ENCODE measurements at places on chromosomes 11 and 22.
A peak's percentile ranks its signal among the peaks of the same experiment; 100 is the strongest.

GRCh38 chr11:112881461-112881860, 79.8 kb upstream of the NCAM1 start:
- DNase-seq: no peak

DNA sequence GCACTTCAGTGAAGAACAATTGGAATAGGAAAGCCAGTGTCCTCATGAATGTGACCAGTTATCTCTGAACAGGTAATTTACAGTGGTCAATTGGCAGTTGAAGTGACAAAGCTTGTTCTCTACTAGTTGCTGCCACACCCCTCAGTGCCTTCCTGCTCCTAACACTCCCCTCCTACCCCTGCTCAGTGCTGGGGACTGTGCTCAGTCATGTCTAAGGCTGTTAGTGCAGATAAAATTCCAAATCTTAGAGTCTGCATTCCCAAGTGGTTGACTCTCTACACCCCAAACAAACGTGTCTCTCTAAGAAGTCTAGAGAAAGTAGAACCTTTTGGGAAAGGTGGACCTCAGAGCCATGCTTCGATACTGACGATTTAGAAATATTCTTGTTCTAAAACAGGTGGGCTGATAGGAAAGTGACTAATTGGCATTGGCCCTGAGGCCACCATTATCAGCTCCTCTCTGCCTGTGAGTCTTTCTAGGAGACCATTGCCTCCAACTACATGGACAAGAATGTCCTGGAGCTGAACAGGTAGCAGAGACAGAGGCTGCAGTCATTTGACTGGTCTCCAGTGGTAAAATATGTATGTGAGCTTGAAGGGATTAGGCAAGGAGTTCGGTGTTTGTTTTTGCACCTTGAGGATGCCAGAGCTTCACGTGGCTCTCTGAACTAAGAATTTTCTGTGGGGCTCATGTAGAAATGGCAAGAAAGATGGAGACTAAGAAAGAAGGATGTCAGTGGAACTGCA, 22.1 kb upstream of the NNMT start:
- no peak for DNase-seq

- no peak for DNase-seq
Measured at GRCh38 chr11:66237867-66238266, 30.6 kb upstream of the RAB1B start.

GRCh38 chr11:8838248-8838647, 72.7 kb upstream of the AKIP1 start:
- no peak for DNase-seq

GRCh38 chr22:46851941-46852340, 89.5 kb downstream of the TBC1D22A start:
- no peak for DNase-seq

- no peak for DNase-seq
Measured at GRCh38 chr11:7872890-7873289, 58.2 kb downstream of the OR10A6 start.

DNA sequence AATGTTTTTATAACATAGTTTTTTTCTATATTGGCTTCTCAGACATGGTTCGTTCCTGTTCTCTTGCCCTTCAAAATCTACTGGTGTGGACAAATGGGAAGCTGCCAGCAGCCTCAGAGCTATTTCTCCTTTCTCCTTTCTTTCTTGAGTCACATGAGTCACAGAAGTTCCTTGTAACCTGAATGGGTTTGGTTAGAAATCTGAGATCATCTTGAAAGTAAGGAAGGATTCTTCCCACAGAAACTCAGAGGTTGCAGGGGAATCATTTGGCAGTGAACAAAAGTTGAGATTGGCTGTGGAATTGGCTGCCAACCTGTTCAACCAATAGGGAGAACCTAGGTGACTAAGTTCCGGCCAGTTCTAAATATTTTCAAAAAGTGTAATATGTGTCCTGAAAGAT, 12.5 kb downstream of the PLET1 start:
- DNase-seq: no peak

DNA sequence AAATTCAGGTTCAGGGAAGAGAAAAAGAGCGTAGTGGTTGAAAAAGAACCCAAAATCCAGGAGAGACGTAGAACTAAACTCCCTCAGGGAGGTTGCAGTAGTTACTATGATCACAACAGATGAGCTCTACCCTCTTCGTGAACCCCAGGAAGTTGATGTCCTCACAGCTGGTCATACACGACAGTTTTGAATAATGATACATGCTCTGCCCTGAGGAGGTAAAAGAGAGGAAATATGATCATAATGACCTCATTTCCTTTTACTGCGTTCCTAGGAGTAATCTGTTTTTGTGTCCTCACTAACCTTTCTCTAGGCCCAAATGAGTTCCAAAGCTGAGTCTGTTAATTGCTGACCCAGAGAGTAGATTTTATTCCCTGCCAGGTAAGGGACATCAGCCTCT, 1.3 kb downstream of the PATE2 start:
- no peak for DNase-seq

DNA sequence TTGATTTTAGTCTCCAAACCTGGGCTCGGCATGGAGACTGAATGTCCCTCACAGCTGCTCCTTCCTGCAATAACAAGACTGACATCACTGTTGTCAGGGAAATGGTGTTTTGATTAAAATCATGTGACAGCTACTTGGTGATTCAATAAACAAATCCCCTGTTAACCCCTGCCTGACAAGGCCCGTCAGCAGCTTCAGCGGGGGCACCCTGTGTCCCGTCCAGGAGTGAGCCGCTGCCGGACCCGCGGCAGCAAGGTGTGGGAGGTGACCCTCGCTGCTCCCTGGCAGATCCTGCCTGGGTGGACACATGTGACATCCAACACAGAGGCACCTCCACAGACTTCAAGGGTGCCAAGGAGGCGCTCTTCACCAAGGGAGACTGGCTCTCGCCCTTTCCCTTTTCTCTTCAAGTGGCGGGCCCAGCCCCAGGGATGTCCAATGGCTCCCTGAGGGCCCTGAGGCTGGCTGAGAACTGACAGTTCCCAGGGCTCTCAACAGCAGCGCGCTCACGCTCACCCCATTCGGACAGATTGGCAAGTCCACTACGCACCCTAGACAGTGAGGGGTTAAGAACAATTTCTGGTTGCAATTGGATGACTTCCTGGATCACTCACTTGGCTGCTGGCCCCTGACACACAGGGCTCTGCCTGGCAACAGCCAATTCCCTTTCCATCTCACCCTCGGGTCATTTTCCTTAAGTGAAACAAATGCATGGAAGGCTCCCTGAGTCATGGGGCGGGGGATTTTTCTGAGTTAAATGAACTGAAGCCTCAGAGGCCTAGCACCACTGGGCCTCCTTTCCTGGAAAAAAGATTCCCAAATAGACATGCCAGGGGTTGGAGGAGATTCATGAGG, 30.7 kb downstream of the PPP2R1B start:
- no peak for DNase-seq

DNA sequence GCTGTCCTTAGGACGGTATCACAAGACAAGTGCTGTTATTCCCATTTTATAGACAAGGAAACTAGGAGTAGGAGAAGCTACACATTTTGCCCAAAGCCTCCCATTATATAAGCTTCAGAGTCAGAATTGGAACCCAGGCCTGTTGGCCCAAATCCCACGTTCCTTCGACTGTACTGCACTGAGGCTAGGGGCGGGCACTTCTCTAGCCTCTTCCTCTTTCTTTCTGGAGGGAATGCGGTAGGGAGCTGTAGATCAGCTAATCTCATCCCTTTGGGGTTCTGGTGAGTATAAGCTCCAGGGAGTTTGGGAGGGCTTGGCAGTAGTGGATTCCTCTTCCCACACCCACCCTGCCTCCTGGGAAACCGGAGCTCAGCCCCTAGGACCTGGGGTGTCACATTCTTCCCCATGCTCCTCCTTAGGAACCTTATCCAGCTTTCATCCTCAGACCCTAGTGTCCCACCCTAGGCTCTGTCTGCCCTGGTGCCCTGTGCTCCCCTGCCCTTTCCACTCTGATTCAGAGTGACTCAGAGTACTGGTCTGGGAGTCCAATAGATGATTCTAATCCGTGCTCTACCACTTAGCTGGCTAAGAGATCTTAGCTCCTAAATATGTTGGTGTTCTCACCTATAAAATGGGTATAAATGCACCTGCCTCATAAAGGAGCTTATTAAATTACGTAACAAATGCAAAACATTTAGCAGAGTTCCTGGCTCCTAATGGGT, 29.3 kb downstream of the PHLDB1 start:
- DNase-seq: no peak

DNA sequence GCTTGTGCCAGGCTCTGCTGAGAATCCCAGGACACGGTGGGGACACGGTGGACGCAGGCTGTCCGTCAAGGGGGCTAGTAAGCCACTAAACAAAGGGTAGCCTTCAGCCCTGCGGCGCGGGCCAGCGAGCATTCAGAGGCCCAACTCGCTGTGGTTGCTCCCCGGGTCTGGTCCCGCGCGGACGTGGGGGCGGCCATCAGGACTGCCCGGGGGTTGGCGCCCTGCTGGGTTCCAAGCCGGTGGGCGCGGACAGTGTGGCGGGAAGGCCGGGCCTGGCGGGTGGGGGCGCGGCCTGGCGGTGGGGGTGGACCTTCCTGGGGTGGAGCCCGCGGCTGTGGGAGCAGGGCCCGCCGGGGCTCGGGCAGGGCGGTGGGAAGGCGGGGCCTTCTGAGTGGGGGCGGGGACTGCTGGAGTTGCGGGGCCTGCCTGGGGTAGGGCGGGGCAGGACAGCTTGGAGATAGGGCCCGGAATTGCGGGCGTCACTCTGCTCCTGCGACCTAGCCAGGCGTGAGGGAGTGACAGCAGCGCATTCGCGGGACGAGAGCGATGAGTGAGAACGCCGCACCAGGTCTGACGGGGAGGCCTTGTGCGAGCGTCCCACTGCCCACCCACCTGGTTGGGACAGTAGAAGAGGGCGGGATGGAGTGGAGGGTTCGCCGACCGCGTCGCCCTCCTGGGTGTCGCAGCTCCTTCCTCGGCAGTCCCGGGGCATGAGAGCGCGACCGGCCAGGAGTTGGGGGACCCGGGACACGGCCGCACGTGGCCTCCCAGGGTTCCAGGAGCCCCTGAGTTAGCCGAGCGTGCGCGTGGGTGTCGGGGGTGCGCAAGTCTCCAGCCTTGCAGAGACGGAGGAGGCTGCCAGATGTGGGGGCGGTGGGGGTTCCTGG, at the start of gene SERHL2:
Gene SERHL2, plus strand, starts transcription at position 482 of the 887 bp plus-strand sequence. Its CDS starts 65 bp downstream, at position 547.
- DNase-seq: peak; percentile 81

DNA sequence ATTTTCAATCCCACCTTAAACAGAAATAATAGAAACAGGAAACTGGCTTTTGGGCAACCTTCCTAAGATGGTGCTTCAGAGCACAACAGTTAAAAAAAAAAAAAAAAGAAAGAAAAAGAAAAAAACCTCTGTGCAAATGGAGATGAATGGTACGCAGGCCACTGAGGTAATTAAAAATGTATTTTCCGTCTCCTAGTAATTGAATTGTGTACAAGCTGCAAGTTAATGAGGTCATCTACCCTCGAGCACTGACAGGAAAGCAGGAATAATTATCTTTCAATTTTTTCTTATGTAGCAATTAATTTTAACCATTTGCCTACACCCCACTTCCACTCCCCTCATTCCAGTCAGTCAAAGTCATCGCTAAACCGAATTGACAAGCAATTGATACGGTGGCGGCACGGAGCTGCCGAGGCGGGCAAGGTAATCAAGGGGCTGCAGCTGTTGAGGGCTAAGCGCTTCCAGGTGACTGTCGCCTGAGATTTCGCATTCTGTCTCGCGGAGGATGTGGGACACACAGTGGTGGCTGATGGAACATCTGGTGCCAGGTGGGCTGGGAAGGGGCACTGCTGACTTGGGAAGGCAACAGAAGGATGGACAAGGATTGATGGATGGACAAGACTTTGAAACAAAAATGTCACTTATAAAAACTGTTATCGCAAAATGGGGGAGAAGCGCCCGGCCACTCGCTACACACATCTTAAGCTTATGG, 109.4 kb downstream of the RCN1 start:
- DNase-seq: no peak

GRCh38 chr11:20337526-20338154, 25.9 kb upstream of the HTATIP2 start:
- no peak for DNase-seq

GRCh38 chr22:29031227-29032011, 30.2 kb downstream of the C22orf31 start:
- no peak for DNase-seq

GRCh38 chr11:76630600-76631281, 39.8 kb downstream of the LRRC32 start:
- no peak for DNase-seq

- no peak for DNase-seq
Measured at GRCh38 chr11:17476317-17477083, at the start of gene ABCC8. ABCC8 (minus strand) TSS chr11:17476845; CDS start chr11:17476776, 69 bp downstream.

DNA sequence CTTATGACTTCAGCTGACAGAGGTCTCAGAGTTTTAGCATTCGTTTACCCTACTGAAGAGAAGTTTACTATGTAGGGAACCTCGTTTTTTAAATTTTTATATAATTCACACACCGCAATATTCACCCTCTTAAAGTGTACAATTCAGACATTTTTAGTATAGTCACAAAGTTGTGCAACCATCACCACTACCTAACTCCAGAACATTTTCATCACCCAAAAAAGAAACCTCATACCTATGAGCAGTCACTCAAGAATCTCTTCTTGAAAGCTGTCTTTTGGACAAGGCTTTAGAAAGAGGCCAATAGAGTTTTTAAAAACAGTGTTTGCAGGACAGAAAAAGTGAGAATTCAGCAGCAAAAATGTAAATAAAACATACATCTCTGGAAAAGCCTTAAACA, 39.5 kb upstream of the CLNS1A start:
- DNase-seq: no peak

DNA sequence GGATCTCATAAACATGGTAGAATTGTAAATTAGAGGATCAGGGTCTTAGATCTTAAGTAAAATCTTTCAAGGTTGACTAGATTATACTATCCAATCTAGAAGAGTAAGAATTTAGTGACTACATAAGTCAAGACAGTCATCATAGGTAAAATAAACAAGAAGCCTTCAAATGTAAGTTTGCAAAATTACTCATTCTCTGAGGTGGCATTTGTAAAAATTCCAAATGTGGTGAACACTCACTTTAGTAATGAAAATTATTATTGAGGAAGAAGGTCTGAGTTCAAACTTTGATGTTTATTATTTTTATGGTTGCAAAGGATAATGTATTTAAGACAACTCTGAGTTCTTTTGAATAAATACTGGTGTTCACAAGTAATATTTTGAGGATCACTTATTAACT, 4.6 kb downstream of the HYLS1 start:
- DNase-seq: no peak

- peak; percentile 60 for DNase-seq
Measured at GRCh38 chr11:67613960-67614715, 7.4 kb downstream of the NDUFV1 start.

GRCh38 chr11:134393638-134394037, 18.4 kb downstream of the B3GAT1 start:
- DNase-seq: no peak

- no peak for DNase-seq
Measured at GRCh38 chr11:35761899-35762298, 99.3 kb downstream of the TRIM44 start.

DNA sequence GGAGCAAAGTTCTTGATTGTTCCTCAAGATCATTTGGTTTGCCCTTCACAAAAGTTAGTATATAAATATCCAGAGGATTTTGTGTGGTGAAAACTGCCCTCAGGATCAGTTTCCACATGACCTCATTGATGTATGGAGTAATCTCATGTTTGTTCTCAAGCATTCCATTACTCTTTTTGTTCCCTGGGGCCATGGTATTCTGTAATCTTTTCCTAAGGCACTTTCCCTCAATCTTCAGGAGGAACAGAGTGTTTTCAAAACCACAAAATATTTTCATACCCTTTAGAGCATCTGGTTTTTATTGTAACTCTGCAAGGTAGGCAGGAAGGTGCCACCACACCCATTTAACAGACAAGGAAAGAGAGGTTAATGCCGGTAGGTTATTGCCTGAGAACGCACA, 99.6 kb downstream of the FAM181B start:
- no peak for DNase-seq

Measured in activated T-helper 1 cell treated with anti-CD3 and anti-CD28 coated beads, Interleukin-2, amount 50 U/mL, for 16 hours (primary cell).